ENCODE measurements at places on chromosomes 11 and 22. TPM values are rescaled to one million over a fixed set of nuclear protein-coding genes. Genes with fewer than 3 reads are reported as not detected.

The GRAP2 gene
- total RNA-seq, result not detected

The USP2 gene
- 1.1 TPM for total RNA-seq

The OR5P2 gene
- total RNA-seq, result not detected

- DNase-seq, result no peak
Observed at GRCh38 chr22:49620003-49620556, 207.6 kb downstream of the BRD1 start.

GRCh38 chr11:28459912-28460311 lies 351.7 kb downstream of the METTL15 start:
- no peak for DNase-seq

DNA sequence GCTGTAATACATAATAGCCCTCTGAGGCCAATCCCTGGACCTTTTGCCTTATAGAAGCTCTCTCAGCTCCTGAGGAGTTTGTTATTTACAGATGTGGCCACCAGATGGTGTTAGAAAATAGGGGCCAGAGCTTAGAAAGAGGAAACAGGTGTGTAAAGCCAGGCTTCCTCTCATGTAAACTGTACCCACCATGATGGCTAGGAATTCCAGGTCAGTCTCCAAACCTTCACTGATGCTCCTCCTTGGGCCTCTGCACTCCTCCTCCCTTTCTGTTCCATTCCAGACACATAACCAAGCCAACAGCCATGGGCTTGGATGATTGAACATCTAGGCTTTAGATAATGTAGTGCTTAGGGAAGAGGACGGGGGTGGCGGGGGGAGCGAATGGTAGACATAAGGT lies 39.7 kb downstream of the USP35 start:
- DNase-seq, result peak; percentile 82

Data from endothelial cell of umbilical vein (primary cell).